T follicular helper cell (primary cell): ENCODE measurements at places on chromosomes 7 and 10.

DNA sequence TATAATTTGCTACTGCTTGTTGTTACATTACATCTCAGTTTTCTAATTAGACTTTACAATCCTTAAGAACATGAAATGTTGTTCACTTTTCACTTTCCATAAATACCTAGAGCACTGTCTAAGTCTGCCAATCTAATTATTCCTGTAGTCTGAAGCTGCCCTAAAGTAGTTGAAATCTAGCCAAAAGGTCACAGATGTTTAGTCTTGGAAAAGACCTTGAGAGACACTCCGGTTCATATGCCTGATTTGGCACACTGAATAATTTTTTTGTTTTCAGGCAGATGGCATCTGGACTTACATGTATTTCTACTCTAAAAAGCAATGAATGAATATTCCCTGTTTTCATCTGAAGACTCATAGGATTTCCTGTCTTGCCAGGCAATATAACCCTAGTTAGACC lies 359.1 kb downstream of the ANKRD7 start:
- no peak for DNase-seq

- no peak for DNase-seq
Observed at GRCh38 chr7:129093867-129094456, 39.1 kb upstream of the TNPO3 start.

DNA sequence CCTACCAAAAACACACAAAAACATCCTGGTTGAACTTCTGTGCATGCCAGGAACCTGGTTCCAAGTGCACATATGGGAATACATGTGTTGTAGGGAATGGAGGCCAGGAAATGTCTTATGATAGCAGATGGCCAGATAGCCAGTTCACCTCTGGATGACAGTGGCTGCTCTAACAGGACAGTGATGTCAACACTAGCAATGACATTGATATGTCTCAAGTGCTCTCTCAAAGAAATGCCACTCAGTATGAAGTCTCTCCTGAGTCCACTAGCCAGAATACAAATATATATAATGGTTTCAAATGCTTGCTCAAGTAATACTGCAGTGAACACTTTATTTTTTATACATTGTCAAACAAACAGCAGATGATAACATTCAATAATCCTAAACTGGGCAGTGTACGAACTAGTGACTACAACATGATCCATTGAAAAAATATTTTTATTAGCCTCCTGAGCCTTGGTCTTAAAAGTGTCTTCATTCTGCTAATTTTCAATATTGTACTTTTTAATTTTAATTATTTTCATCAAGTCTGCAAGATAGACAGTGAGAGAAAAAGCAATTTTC lies 26.0 kb upstream of the PCDH15 start:
- no peak for DNase-seq

DNA sequence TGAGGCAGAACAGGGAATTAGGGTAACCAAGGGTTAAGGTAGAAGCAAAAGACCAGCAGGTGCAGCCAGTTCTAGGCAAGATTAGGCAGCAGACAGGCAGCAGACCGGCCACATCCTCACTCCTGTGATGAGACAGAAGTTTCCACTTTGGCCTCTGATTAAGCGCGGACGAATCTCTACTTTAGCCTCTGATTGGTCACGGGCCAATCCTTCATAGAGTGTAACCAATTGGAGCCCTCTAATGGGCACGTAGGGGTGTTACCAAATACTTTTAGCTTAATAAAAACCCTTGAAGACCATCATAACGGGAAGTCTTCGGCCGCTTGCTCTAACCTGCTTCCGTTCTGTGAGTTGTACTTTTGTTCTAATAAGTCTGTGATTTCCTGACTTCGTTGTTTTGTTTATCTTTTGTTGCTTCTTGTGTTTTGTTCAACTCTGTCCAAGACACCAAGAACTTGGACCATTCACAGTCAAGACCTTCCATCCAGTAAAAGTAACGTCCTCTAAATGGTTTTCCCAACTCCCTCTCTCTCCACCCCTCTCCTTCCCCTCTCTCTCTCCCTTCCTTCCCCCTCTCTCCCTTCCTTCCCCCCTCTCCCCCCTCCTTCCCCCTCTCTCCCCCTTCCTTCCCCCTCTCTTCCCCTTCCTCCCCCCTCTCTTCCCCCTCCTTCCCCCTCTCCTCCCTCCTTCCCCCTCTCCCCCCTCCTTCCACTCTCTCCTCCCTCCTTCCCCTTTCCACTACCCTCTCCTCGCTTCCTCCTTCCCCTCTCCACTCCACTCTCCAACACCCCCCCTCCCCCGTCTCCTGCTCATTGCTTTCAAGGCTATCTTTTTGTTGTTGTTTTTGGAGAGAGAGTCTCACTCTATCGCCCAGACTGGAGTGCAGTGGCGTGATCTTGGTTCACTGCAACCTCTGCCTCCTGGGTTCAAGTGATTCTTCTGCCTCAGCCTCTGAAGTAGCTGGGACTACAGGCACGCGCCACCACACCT lies 13.2 kb upstream of the MALSU1 start:
- DNase-seq, result no peak

- DNase-seq, result no peak
Observed at GRCh38 chr7:20450536-20450935, 119.8 kb downstream of the ITGB8 start.

GRCh38 chr7:51251290-51251689 lies 65.3 kb downstream of the COBL start:
- no peak for DNase-seq

- DNase-seq, result no peak
Observed at GRCh38 chr10:43208147-43209073, 58.5 kb downstream of the RASGEF1A start.

DNA sequence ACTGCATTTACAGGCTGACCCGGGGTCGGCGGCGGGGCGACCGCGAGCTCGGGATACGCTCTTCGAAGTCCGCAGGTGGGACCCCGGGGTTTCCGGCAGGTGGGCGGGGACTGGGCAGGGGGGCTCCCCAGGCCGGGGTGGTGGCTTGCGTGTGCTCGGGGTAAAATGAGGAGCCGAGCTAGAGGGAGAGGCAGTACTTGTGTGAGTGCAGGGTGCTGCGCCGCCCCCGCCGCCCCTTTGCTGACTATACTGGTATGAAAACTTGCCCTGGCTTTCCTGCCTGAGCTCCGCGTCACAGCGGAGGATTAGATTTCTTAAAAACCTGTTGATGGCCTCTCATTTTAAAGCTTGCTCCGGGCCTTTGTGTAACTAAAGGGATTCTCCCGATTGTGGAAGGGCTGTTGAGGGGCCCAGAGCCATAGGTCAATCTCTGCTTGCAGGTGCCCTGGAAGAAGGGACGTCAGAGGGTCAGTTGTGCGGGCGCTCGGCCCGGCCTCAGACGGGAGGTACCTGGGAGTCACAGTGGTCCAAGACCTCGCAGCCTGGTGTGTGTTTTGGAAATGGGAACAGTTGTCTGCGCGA lies 488 bp downstream of the ARMC10 start:
- peak; percentile 45 for DNase-seq

GRCh38 chr10:13437026-13437555 lies 89.0 kb upstream of the SEPHS1 start:
- no peak for DNase-seq
